ENCODE measurements at places on chromosomes 6 and 20. TPM values are rescaled to one million over a fixed set of nuclear protein-coding genes. Genes with fewer than 3 reads are reported as not detected.

DNA sequence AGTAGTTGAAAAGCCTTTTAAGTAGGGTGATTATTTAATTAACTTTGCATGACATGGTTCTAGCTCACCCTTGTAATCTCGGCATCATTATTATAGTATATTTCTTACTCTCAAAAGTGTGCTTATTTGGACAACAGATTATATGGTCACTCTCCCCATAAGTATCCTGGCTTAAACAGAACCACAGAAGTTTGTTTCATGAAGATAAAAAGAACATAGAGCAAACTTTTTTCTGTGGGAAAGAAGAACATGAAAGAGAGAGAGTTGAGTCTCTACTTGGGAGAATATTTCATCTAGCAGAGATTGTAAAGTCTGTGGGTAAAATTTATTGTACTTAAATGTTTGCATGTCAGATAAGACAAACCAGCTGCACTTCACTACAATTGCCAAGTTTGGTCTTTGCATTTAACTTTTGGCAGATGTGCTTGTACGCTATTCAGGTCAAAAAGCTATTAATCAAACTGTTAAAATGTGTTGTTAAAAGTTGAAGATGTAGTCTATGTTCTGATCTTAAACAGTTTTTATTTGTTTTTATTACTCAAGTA lies 33.4 kb upstream of the PRIM2 start:
- H3K27me3 ChIP-seq: no peaks in the 10 kb centered on the region
- no peaks in the 10 kb centered on the region for H3K4me1 ChIP-seq
- H3K4me3 ChIP-seq: no peak overlapping the region

DNA sequence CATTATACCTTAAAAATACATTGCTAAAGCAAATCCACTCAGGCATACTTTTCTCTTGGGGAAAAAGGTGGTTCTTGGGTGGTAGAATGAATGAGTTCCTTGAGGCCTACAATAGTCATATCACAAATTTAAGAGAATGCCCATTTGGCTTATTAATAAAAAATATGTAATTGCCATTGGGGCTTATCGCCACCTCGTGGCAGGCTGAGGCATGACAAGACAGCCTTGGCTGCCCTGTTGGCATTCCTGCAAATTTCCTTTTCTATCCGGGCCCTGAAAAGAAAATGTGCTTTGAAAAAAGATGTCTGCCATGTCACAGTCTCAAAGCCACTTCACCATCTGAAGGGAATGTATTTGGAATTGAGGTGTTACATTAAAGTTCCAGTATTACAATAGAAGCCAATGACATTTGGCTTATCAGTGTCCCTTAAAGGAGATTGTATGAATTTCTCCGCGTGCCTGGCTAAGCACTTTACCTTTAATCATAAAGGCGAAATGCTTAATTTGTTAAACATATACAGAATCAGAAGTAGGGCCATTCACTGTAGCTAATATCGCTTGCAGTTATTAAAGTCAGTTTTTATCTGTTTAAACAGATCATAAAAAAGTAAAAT lies 188.3 kb upstream of the ZFP64 start:
- no peaks in the 10 kb centered on the region for H3K36me3 ChIP-seq
- no peaks in the 10 kb centered on the region for H3K27me3 ChIP-seq

- H3K27ac ChIP-seq: no peak overlapping the region
- H3K27me3 ChIP-seq: no peaks in the 10 kb centered on the region
- DNase-seq: no peak
Observed at GRCh38 chr6:130425537-130425936, 59.7 kb downstream of the TMEM200A start.

GRCh38 chr20:12956303-12956702 lies 52.5 kb upstream of the SPTLC3 start:
- H3K36me3 ChIP-seq: no peaks in the 10 kb centered on the region
- no peaks in the 10 kb centered on the region for H3K27me3 ChIP-seq
- no peaks in the 10 kb centered on the region for H3K4me1 ChIP-seq

- no peak overlapping the region for H3K27ac ChIP-seq
- no peak overlapping the region for H3K4me3 ChIP-seq
- DNase-seq: no peak
- H3K36me3 ChIP-seq: no peaks in the 10 kb centered on the region
- H3K4me1 ChIP-seq: peaks cover 3% of the 10 kb centered on the region
Observed at GRCh38 chr20:3383878-3384495, 23.5 kb downstream of the DNAAF9 start.

DNA sequence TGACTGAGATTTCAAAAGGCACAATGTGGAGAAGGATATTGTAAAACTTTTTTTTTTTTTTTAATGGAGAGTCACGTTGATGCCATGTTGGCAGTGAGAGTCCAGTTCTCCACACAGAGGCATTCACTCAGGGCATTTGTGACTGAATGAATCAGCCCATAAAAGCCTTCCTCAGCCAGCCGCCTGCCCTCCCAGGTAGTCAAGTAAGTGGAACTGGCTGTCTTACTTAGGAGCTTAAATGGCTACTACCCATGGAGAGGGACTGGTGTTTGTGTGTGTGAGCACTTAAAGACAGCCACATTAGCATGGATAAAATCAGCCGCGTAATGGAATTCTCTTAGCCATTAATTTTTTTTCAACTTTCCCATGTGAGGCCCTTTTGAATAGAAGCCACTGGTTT lies 12.6 kb downstream of the AAR2 start:
- no peak overlapping the region for H3K27ac ChIP-seq
- no peak for DNase-seq
- H3K36me3 ChIP-seq: no peaks in the 10 kb centered on the region
- H3K4me1 ChIP-seq: no peaks in the 10 kb centered on the region

DNA sequence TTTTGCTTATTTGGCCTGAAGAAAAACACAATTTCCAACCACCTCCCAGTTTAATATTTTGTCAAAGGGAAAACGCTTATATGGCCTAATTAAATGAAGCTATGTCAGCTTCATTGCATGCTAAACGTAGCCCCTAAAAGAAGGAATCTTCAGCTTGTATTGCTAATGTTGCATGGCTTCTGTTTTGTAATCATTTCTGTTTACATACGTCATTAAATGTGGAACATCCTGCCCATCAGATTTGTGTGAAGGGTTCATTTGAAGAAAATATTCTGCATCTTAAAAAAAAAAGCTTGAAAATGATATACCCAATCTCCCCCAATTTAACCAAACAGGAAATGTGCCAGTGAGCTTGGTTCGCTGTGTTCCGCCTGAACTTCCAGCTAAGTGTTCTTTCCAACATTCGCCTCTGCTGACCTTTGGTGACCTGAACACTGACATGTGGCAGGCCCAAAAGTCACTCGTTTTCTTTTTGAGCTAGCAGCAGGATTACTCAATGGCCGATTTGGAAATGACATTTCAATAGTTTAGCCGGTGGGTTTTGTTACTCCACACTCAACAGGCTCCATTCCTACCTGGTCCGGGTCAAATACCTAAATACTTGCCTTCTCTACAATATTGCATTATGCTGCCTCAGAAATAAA lies 12.7 kb upstream of the SIRT5 start:
- no peak overlapping the region for H3K27ac ChIP-seq
- H3K4me3 ChIP-seq: no peak overlapping the region
- DNase-seq: no peak

- H3K4me1 ChIP-seq: no peaks in the 10 kb centered on the region
- no peaks in the 10 kb centered on the region for H3K27me3 ChIP-seq
- no peak overlapping the region for H3K4me3 ChIP-seq
- DNase-seq: no peak
Observed at GRCh38 chr6:136952714-136953260, 30.7 kb downstream of the SLC35D3 start.

DNA sequence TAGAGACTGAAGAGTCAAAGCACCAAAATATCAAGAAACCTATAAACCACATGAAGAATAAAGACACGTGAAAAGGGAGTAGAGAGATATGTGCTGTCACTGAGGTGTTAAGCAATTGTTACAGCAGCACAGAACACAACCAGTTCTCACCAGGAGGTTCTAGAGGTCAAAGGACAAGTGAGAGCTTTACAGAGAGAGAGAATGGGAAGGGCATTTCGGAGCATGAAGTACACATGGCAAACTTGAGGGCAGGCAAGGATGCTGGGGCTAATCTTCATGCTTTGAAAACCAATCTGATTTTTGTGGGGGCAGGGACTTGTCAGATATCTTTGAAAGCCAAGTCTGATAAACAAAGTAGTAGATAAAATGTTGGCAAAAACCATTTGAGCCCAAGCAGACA lies 142.3 kb upstream of the NRSN1 start:
- no peak for DNase-seq
- H3K4me3 ChIP-seq: no peak overlapping the region
- no peaks in the 10 kb centered on the region for H3K4me1 ChIP-seq
- H3K27me3 ChIP-seq: no peaks in the 10 kb centered on the region
- no peak overlapping the region for H3K27ac ChIP-seq

GRCh38 chr6:15370733-15371671 lies 125.1 kb downstream of the JARID2 start:
- no peaks in the 10 kb centered on the region for H3K36me3 ChIP-seq
- peaks cover 8% of the 10 kb centered on the region for H3K4me1 ChIP-seq
- no peak for DNase-seq
- no peaks in the 10 kb centered on the region for H3K27me3 ChIP-seq
- no peak overlapping the region for H3K27ac ChIP-seq
- no peak overlapping the region for H3K4me3 ChIP-seq

DNA sequence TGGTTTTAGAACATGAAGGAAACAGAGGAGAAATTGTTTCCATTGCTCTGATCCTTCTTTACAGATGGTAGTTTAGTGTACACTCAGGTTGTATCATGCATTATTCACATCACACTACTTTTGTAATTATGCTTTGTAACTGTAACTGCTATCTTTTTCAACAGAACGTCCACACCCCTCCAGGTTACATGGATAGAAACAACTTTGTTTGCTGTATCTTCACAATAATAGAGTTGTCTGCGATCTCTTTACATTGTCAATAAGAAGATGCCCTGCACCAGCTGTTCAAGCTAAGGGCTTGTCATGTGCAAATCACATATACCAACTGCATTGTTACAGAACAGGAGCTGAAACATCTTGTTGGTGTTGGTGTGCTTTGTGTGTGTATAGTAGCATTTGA lies 67.9 kb upstream of the MAP7 start:
- H3K27ac ChIP-seq: no peak overlapping the region
- DNase-seq: no peak
- H3K27me3 ChIP-seq: no peaks in the 10 kb centered on the region
- H3K4me3 ChIP-seq: no peak overlapping the region

DNA sequence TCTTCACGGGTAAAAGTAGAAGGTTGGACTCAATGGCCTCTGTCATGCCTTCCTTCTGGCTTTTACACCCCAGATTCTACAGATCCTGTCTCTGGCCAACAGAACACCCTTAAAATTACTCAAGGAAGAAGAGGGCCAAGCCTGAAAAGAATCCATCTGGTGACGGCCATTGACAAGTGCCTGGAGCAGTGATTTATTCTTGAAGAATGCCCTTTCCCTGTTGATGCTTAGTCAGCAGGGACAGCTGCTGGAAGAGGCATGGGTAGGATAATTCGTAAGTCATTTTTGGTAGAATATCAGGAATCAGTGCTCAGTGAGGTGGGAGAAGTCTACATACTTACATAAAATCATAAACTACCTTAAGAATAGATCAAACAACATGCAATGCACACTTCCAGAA lies 397.9 kb downstream of the SAMD5 start:
- DNase-seq: no peak
- no peaks in the 10 kb centered on the region for H3K4me1 ChIP-seq
- no peaks in the 10 kb centered on the region for H3K27me3 ChIP-seq
- no peaks in the 10 kb centered on the region for H3K36me3 ChIP-seq
- no peak overlapping the region for H3K27ac ChIP-seq

DNA sequence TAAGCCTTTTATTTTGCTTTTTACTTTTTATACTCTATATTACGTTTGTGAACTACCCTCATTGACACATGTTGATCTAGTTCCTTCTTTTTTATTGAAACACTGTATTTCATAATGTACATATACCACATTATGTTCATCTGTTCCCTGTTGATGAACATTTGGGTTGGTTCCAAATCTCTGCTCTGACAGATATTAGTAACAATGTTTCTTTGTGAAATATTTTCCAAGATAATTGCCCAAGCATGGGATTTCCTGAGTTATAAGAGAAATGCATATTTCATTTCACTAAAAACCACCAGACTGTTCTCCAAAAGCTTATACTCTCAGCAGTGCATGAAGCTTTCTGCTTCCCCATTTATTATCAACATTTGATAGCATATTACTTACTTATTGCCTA lies 44.2 kb upstream of the TNFRSF21 start:
- no peaks in the 10 kb centered on the region for H3K27me3 ChIP-seq
- no peaks in the 10 kb centered on the region for H3K4me1 ChIP-seq
- no peaks in the 10 kb centered on the region for H3K36me3 ChIP-seq
- H3K27ac ChIP-seq: no peak overlapping the region
- H3K4me3 ChIP-seq: no peak overlapping the region

- H3K4me3 ChIP-seq: no peak overlapping the region
- no peak overlapping the region for H3K27ac ChIP-seq
- no peak for DNase-seq
- H3K27me3 ChIP-seq: no peaks in the 10 kb centered on the region
Observed at GRCh38 chr6:108694816-108695215, 134.1 kb downstream of the FOXO3 start.

- H3K27ac ChIP-seq: no peak overlapping the region
- no peak for DNase-seq
- H3K36me3 ChIP-seq: no peaks in the 10 kb centered on the region
- no peaks in the 10 kb centered on the region for H3K4me1 ChIP-seq
- H3K27me3 ChIP-seq: no peaks in the 10 kb centered on the region
Observed at GRCh38 chr20:47195573-47195972, 160.9 kb downstream of the ZMYND8 start.

DNA sequence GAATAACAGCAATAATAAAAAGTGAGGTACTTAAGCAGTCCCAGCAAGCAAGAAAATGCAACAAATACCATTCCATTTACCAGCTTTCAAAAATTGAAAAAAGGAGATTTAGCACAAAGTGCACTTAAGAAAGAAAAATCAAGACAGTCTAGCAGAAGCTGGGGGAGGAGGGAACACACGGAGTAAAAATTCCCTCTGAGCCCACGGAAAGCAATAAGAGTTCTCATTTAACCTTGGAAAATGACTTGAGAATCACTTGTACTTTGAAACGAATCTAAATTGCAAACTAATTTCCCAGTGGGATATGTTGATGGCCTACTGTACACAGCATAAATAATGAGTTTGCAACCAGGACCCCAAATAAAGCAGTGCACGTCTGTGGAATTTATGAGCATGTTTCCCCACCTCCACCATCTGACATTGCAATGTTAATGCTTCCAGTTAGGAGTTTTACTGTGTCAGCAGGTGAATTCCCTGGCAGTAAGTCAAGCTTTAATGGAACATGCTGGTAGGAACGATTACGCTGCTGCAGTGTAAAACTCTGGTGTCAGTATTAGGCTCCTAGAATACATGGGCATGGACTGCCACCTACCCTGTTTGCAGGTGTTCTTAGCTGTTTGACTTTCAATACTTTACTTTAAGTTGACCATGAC lies 386.8 kb downstream of the HDGFL1 start:
- no peak overlapping the region for H3K4me3 ChIP-seq
- DNase-seq: no peak
- H3K27ac ChIP-seq: no peak overlapping the region
- no peaks in the 10 kb centered on the region for H3K27me3 ChIP-seq

The TMEM217 gene
- 0.39 TPM for polyA plus RNA-seq

The IL17F gene
- not detected for polyA plus RNA-seq

The BTNL2 gene
- not detected for polyA plus RNA-seq

The APMAP gene
- 103 TPM for polyA plus RNA-seq

The HLA-DOA gene
- 2.5 TPM for polyA plus RNA-seq

Measured in ovary (tissue), 10 donors.